ENCODE measurements at places on chromosomes 7 and 10. TPM values are rescaled to one million over a fixed set of nuclear protein-coding genes. Genes with fewer than 3 reads are reported as not detected.

DNA sequence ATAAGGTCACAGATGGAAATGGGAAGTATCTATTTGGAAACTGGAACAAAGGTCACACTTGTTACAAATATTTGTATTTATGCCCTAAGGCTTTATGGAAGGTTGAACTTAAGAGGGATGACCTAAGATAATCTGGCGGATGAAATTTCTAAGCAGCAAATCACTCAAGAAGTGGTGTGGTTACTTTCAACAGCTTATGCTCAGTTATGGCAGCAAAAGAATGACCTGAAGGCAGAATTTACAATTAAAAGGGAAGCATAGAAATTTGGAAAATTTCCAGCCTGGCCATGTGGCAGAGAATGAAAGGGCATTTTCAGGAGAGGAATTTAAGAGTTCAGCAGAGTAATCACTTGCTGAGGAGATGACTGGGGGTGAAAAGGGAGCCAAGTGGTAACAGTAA is 95.8 kb upstream of the TNS3 start:
- DNase-seq = peak; percentile 52

DNA sequence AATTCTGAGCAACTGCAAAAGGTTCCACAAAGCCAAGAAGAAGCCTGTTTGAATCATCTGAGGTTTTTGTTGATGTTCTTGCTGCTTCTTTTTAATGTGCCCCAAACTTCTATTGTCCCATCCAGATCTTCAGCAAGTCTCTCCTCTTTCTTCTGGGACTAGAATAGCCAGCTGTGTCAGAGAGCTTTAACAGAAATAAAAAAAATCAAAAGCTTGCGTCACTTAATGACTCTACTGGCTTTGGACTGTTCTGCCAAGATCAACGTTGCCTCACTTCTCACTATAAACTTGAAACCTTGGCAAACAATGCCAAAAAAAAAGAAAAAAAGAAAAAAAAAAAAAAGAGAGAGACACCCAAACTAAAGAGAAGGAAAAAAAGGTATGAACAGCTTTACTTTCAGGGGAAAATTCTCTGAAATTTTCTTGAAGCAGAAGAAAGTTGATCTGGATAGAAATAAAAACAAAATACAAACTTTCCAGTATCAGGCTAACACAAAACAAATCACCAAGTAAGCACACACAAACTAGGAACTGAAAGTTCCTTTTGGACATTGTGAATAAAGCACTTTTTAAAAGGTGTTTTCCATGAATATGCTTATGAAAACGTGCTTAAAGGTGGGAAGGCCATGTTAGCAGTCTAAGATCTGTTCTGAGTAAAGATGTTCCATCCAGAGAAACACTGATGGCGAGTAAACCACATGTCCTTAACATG is 14.8 kb downstream of the USP54 start:
- peak; percentile 86 for DNase-seq

Gene RTKN2
- total RNA-seq = 4.7 TPM

- DNase-seq = no peak
Observed at GRCh38 chr10:64067859-64068258, 546.7 kb downstream of the REEP3 start.

DNA sequence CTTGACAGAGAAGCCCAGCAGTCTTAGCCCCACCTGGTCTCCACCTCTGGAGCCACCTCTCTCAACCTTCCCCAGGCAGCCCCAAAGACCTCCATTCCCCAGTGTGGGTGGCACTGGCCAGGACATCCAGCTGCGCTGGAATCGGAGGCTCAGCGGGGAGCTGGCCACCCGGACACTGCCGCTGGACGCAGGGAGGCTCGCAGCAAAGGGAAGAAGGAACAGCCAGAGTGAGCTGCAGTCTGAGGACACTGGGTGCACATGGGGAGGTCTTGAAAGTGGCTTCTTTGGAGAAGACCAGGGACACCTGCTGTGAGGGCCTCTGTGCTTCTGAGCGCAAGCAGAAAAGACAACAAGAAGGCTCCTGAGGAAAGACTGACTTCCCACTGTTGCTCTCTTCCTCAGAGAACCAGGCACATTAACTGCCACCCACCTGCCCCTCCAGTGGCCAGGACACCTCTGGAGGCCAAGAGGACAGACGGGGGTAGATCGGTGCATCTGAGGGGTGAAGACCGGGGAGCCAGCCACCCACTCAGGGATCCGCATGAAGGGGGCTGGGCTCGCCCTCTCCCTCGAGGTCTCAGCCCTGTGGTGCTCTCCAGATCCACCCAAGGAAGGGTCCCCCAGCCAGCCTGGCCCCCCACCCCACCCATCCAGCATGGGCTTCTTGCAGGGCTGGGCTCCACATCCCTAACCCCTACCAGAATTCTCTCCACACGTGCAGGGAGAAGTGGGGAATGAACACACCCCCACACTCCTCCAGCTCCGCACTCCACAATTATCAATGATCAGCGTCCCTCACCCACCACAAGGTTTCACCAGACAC is 1.8 kb downstream of the CAMK2B start:
- DNase-seq = no peak

Gene GNGT1
- not detected for total RNA-seq

Gene OGDHL
- 58.5 TPM for total RNA-seq

Gene ATG9B
- total RNA-seq = not detected

DNA sequence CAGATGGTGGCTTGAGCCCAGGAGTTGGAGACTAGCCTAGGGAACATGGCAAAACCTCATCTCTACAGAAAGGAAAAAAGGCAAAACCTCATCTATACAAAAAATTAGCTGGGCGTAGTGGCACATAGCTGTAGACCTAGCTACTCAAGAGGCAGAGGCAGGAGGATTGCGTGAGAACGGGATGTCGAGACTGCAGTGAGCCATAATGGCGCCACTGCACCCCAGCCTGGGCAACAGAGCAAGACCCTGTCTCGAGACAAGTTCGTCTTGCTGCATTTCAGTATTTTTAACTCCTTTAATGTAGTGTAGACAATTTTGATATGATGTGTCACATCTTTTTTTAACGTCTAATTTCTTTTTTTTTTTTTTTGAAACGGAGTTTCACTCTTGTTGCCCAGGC is 31.4 kb upstream of the KMT2C start:
- no peak for DNase-seq

- no peak for DNase-seq
Observed at GRCh38 chr10:50992972-50993766, 81.1 kb upstream of the PRKG1 start.

Gene PKD2L1
- not detected for total RNA-seq

DNA sequence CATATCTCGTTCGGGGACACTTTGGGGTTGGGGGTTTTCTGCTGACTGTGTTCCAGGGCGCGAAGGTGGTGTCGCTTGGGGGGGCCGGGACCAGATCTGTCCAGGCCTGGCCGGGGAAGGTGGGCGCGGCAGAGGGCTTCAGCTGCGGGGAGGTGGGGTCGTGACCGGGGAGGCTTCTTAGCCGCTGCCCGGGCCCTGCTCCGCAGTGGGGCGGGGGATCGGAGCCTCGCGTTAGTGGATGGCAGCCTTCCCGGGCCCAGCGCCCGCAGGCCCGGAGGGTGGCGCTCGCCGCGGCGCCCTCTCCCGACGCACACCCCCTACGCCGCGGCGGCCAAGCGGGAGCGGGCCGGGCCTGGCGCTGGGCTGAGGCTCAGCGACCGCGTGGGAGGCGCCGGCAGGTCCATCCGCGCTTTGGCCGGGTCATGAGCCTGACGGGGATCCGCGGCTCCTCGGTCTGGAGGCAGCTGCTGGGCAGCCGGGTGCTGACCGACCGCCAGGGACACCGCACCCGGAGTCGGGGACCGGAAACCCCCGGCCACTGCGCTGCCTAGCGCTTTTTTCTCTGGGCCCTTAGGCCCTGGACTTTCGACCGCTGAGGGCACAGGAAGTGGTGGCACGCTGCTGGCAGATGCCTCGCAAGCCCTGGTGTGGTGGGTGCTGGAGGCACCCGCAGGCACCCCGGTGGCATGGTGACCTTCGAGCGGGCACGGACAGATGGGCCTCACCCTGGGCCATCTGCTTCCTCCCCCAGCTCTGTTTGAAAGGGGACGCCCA is 1.2 kb downstream of the AGAP3 start:
- DNase-seq = no peak

DNA sequence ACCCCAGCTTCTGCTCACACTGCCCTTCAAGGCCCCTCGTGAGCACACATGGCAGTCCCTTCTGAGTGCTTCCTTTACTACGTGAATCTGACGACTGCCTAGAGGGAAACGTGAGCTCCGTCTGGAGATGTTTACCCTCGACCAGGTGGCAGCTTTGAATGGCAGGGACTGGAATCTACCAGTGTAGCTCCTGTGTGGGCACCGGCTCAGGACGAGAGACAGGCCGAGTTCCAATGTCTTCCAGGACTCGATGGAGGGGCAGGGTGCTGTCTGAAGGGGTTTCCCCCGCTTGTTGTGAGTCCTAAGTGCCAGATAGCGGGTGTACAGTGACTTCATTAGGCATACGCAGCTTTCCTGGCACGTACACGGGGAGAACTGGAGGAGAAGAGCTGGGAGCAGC is 229.9 kb downstream of the ADARB2 start:
- DNase-seq = no peak

DNA sequence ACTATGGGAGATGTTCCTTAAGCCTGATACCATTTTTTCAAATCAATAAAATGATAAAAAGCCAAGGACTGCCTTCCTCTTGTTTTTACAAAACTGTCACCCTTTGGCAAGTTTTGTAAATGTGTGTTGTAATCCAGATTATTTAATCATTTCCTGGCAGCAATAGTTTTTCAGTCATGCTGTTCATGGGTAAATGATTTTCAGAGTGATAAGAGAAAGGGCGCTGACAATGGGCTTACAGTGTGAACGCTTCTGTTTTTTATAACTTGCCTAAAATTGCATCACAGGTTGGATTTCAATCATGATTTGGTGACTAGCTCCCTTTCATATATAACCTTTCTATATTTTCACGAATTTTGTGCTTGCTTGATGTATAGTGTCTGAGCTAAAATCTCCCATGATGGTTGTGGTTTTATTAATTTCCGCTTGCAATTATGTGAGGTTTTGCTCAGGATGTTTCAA is 19.0 kb upstream of the DMBT1 start:
- DNase-seq = peak; percentile 15

Gene GATA3
- 0.52 TPM for total RNA-seq

- peak; percentile 96 for DNase-seq
Observed at GRCh38 chr10:77416311-77417135, 221.1 kb downstream of the KCNMA1 start.

DNA sequence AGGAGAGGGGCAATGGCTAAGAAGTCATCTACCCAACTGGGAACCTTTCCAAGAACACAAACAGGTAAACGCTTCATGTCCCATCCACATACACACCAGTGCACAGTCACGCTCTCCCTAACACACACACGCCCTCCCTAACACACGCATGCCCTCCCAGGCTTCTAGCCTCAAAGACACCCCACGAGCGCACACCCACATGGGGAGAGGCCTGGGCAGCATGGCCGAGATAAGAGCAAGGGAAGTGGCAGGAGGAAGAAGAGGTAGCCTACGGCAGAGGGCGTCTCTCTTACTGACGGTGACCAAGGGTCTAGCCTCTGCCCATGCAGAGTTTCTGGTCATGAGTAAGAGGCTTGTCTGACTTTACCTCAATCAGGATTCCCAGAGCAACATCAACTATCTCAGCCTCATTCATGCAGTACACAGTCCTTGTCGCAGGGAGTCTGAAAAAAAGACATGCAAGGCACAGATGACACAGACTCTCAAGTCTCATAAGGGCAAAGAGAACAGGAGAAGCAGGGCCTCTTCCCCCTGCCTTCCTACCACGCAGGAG is 3.1 kb downstream of the CYREN start:
- DNase-seq = no peak

- DNase-seq = no peak
Observed at GRCh38 chr7:45342236-45342635, 184.6 kb downstream of the RAMP3 start.

Gene KCNMA1
- total RNA-seq = 12.9 TPM

GRCh38 chr10:121260377-121260776 is 337.9 kb downstream of the FGFR2 start:
- DNase-seq = no peak

DNA sequence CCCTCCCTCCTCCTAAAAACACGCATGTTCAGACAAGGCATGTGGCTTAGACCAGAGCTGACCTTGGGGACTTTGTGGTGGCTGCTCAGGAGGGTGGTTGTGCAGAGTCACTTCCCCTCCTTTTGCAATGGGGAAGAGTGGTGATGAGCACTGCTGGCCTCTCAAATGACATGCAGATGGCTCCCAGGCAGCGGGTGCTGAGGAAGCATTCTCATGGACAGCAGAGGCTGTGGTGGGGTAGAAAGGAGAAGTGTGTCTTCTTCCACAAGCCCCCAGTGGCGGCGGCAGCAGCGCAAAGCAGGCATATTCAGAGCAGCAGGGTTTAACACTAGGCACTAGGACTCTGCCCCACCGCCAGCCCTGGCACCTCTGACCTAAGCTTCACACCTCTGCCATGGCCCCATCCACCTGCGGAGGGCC is 105.9 kb upstream of the ANLN start:
- DNase-seq = no peak

Gene ITIH5
- total RNA-seq = 11.1 TPM

DNA sequence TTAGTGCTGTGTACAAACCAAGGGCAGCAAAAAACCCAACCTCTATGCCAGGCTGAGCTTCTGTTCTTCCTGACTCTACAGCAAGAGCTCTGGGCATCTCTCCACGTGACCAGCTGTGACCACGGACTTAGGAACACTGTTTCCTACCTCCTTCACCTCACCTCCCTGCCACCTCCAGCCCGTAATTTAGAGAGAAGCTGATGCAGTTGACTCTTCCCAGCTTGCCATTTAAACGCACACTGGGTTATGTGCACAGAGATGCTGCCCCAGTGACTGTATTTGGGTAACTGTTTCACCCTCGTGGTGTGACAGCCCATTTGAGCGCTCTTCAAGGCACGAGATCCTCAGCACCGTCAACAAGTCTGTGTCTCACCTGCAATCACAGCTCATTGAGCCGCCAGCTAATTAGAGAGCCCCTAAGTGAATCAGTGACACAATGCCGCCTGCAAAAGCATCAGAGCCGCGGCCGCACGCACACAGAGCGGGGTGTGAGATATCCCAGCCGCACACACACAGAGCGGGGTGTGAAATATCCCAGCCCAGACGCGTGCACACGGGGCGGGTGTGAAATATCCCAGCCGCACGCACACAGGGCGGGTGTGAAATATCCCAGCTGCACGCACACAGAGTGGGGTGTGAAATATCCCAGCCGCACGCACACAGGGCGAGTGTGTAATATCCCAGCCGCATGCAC is 319.7 kb downstream of the PTPRN2 start:
- no peak for DNase-seq

Gene ACBD7
- total RNA-seq = 2.4 TPM

DNA sequence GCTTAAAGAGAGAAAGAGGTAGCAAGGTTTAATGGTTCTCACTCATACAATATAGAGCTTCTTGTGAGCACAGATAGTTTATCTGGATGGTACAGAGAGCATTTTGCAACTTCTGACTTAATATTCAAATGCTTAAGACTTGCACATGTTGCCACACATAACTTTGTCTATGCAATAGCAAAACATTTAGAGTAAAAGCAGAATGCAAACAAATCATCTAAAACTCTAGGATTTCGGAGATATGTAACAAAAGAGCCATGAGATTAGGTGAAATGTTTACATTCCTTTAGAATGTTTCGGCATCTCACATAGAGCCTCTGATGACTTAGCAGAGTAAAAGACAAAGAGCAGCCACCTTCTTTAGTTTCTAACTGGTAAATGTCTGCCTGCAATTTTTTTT is 717.1 kb upstream of the LRRN3 start:
- DNase-seq = no peak

- no peak for DNase-seq
Observed at GRCh38 chr10:2861632-2862210, 205.6 kb upstream of the PFKP start.

Gene C7orf57
- total RNA-seq = not detected

GRCh38 chr7:23964715-23965114 is 254.7 kb downstream of the STK31 start:
- DNase-seq = no peak

All from renal cortical epithelial cell (primary cell).